ENCODE measurements at places on chromosomes 5 and 9.
A peak's percentile ranks its signal among the peaks of the same experiment; 100 is the strongest.

- DNase-seq: no peak
Observed at GRCh38 chr5:68757626-68758212, 336.1 kb upstream of the SLC30A5 start.

DNA sequence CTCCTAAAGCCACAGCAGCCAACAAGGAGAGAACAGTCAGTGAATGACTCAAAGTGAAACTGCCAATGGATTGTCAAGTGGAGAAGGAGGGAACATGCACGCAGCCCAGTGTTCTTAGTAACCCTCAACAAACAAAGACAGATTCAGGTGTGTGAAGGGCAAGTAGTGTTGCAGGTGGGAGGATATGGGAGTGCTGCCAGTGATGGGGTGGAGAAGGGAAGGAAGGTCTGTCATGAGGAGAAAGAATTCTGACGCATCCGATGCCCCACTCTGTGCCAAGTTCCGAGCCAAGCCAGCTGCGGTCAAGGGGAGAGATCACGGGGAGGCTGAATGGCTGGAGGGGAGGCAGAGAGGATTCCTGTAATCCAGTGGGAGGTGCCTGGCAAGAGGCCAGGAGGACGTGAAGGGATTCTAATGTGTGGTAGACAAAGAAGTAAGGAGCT lies 56.5 kb downstream of the CAST start:
- DNase-seq: no peak

DNA sequence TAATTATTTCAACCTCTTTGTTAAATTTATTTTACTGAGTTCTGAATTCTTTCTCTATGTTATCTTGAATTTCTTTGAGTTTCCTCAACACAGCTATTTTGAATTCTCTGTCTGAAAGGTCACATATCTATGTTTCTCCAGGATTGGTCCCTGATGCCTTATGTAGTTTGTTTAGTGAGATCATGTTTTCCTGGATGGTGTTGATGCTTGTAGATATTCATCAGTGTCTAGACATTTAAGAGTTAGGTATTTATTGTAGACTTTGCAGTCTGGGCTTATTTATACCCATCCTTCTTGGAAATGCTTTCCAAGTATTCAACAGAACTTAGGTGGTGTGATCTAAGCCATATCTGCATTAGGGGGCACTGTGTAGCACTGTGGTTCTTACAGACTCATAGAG lies 70.2 kb upstream of the SLC27A6 start:
- DNase-seq: no peak

DNA sequence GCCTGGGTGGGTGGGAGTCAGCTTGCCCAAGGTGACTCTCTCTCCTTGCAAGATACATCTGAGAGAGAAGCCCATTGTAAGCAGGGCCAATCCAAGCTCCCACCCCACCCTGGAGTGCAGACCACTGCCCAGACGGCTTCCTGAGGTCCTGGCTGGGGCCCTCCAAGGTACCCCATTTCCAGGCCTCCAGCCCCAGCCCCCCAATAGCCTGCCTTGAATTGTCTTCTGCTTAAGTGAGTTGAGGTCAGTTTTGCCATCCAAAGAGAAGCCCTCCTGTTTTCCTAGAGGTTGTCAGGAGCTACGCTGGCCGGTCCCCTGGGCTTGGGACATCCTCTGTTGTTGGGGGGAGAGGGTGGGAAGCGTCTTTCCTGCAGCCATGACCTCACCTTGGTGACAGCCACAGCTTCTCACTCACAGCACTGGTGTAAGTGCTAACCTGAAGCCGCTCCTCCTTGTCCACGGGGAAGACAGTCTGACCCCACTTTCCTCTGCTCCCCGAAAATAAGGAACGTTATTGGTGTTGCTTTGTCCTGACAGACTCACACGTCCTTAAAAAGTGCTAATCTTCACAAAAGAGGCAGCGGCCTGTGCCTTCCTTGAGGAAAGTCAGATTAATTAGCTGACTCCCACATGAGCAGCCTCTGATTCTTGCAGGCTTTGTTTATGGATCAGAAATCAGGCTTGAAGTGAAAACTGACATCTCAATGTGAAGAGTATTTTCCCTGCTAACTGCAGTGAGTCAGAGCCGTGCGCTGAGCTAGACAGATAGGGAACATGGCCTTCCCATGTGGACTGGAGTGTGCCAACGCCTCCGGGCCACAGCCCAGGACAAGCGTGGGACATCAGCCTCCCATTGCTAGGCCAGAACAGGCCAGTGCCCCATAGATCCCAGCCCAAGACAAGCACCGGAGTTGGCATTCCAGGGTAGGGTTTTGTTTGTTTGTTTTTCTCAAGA lies 52.3 kb downstream of the ADAMTS2 start:
- no peak for DNase-seq

GRCh38 chr5:60497706-60498500 lies 202.1 kb downstream of the DEPDC1B start:
- no peak for DNase-seq

DNA sequence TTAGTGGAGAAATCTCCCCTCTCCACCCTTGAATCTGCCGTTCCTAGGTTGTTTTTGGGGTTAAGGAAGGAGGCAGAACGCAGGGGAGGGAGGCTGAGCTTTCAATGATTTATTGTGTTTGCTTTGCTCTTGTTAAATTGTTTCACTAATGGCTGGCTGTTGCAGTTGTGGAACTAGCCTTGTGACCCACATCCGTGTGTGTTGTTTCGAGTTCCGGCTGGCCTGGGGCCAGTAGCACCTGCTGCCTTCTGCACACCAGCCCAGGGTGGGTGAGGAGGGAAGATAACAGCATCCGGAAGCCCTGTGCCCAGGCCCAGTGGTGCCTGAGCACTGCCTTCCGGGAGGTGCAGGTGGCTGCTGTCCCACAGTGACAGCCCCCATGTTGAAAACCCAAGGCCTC lies 3.6 kb downstream of the ERGIC1 start:
- peak; percentile 26 for DNase-seq

GRCh38 chr9:132324425-132324824 lies 30.4 kb downstream of the SETX start:
- DNase-seq: no peak

DNA sequence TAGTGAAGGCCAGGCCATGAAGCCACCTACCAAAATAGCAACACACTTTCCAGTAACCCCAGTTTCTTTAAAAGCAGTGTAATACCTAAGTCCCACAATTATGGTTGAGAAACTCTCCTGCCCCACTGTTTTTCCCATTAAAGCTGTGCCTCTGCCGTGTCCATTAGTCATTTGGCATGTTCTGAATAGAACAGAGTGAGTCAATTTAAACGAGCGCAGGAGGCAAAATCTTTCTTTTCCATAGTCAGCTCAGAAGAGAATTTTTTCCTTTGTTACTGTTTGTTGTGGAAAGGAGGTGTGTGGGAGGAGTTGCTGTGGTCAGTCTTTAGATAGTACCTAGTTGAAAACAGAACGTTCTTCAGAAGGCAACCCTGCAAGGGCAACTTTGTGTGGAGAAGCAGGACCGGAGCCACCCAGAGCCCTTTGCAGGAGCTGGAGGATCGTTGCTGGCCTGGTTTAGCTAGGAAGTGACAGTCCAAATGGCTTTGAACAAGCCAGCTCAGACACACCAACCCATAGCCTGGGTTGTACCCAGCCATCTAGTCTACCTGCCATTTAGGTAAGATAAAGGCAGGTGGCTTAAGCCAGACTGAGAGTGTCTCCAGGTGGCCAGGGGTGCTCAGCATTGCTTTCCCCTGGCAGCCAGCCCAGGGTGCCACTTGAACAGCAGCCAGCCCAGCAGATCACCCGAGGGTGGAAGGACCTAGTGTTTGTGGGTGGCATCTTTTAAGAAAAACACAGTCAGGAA lies 30.4 kb downstream of the GADD45G start:
- DNase-seq: no peak

- DNase-seq: peak; percentile 69
Observed at GRCh38 chr9:114592356-114592755, 4.8 kb downstream of the ATP6V1G1 start.

GRCh38 chr5:74311961-74312360 lies 328.6 kb downstream of the ENC1 start:
- DNase-seq: no peak

DNA sequence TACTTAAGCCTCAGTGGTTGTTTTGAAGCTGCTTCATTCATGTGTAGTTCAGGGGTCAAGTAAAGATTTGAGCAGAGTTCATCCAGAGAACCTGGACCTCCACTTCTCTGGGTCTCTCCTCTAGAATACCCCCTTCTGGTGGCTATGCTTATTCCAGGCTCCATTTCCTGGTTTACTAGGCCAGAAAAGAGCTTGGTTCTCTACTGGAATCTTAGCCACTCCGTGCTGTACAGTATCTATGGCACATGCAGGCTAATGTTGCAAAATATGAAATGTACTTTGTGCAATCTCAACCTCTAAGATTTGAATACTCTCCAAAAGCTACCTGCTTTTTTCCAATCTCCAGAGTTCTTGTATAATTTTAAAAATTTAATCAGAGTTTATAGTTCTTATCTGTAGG lies 17.4 kb upstream of the ZCCHC9 start:
- no peak for DNase-seq

- no peak for DNase-seq
Observed at GRCh38 chr5:22787807-22788206, 65.3 kb downstream of the CDH12 start.

DNA sequence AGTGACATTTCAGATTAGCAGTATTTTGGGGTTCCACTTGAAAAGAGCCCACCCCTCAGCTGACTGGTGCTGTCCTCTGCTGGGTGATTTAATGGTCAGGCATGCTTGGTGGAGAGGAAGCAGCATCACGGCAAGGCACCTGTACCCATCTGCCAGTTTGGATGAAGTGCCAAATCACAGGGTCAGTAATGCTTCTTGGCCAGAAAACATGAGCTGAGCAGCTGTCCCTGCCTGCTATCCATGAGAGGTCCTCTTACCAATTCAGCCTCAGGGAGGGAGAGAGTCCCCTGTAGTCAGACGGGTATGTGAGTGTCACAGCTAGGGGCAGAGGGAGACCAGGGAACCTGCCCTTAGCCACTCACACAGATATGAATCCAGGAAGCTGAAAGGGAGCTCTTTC lies 137.9 kb downstream of the SEC61B start:
- no peak for DNase-seq

- DNase-seq: no peak
Observed at GRCh38 chr9:88694625-88695024, 159.6 kb downstream of the NXNL2 start.

DNA sequence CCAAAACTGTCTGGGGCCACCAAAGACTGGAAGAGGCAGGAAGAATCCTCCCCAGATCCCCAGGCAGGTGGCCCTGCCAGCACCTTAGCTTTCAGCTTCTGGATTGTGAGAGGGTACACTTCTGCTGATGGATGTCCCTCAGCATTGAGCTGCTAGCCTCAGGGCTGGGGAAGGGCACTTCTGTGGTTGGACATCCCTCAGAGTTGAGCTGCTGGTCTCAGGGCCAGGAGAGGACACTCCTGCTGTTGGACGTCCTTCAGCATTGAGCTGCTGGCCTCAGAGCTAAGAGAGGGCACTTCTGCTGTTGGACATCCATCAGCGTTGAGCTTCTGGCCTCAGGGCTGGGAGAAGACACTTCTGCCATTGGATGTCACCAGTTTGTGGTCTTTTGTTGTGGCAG lies 83.8 kb upstream of the FCN1 start:
- DNase-seq: no peak

- no peak for DNase-seq
Observed at GRCh38 chr9:127875306-127875966, 2.0 kb downstream of the AK1 start.

DNA sequence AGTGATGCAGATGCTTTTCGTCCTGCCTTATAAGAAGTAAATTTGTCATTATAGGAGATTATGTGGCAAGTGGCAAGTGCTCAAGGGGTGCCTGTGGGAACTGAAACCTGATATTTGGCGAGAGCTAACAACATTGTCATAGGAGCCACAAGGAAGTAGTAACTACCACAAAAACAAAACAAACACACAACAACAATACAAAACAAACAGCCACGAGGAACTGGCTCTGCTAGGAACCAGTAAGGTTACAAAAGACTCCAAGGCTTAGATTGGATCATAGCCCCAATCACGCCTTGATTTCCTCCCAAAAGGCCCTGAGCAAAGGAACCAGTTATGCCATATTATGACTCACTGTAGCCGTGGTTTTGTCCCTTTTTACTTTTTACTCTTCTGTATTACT lies 1045.2 kb downstream of the CDH12 start:
- no peak for DNase-seq

- DNase-seq: no peak
Observed at GRCh38 chr9:110048976-110049698, 158.8 kb downstream of the C9orf152 start.

DNA sequence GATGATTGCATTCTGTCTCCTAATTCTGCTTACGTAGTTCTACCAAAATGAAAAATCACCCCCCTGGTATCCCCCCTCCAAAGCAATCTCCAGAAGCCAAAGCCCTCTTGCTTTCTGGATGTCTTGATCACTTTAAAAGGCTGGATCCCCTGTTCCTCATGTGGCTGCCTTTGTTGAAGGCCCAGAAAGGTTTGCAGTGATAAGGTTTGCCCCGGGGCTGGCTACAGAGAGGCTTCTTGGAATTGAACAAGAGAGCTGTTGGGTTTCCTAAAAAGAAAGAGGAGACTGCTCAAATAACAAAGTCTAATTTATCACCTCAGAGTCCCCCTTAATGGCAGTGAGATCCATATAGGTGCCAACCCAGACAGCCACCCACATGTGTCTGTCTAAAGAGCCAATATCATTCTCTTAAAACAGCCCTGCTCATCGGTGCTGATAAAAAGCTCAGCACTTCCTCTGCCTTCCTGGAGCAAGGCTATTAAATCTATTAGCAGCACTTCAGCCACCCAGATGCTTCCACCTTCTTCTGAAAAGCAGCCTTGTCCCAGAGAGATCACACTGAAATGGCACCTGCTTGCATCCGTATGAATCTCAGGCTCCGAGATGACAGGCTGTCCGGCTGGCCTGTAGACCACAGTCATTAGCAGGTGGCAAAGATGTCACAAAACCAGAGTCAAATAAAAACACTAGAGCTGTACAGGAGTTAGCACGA lies 70.9 kb downstream of the TEX10 start:
- DNase-seq: no peak

- no peak for DNase-seq
Observed at GRCh38 chr5:58455066-58455465, 4.8 kb downstream of the PLK2 start.

GRCh38 chr5:124873188-124873587 lies 126.7 kb upstream of the ZNF608 start:
- no peak for DNase-seq

GRCh38 chr5:178306430-178307225 lies 74.0 kb upstream of the PHYKPL start:
- no peak for DNase-seq

Data from CD4-positive, alpha-beta T cell treated with Interleukin-15 for 4 hours (primary cell).